DMS79 (cell line): ENCODE measurements at places on chromosomes 1 and 21.

- DNase-seq, result no peak
Measured at GRCh38 chr1:42747125-42747524, 7.1 kb upstream of the CLDN19 start.

DNA sequence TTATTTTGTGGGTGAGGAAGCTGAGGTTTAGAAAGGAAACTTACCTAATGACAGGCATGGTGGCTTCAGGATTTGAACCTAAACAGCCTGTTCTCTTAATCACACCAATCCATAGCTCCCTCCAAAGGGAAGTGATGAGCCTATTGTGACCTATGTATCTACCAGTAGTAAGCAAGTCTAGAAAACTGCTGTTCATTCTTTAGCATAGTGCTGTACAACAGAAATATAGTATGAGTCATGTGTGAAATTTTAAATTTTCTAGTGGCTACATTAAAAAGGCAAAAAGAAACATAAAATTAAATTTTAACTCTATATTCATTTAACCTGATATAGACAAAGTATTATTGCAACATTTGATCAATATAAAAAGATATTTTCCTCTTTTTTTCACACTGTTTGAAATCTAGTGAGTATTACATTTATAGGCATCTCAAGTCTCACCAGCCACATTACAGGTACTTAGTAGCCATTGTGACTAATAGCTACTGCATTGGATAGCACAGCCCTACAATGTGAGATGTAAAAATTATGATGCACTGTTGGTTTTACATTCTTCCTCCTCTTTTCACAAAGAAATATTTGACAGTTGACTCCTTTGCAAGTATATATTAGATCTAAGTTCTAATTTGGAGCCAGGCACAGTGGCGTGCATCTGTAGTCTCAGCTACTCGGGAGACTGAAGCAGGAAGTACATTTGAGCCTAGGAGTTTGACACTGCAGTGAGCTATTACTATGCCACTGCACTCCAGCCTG lies 16.6 kb downstream of the IPO9 start:
- DNase-seq, result no peak

DNA sequence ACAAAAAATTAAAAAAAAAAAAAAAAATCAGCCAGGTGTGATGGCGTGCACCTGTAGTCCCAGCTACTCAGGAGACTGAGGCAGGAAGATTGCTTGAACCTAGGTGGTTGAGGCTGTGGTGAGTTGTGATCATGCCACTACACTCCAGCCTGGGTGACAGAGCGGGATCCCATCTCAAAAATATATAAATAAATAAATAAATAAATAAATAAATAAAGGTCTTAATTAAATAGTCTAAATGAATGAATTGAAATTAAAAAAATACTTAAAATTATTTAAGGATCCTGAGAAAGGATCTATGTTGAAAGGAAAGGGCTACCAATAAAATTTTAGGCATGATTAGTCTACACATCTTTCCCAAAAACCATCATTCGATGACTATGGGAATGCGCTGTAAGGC lies 67.4 kb upstream of the HP1BP3 start:
- no peak for DNase-seq

GRCh38 chr1:97820470-97821188 lies 100.2 kb downstream of the DPYD start:
- no peak for DNase-seq

- no peak for DNase-seq
Measured at GRCh38 chr1:20351911-20352701, 61.4 kb downstream of the VWA5B1 start.

DNA sequence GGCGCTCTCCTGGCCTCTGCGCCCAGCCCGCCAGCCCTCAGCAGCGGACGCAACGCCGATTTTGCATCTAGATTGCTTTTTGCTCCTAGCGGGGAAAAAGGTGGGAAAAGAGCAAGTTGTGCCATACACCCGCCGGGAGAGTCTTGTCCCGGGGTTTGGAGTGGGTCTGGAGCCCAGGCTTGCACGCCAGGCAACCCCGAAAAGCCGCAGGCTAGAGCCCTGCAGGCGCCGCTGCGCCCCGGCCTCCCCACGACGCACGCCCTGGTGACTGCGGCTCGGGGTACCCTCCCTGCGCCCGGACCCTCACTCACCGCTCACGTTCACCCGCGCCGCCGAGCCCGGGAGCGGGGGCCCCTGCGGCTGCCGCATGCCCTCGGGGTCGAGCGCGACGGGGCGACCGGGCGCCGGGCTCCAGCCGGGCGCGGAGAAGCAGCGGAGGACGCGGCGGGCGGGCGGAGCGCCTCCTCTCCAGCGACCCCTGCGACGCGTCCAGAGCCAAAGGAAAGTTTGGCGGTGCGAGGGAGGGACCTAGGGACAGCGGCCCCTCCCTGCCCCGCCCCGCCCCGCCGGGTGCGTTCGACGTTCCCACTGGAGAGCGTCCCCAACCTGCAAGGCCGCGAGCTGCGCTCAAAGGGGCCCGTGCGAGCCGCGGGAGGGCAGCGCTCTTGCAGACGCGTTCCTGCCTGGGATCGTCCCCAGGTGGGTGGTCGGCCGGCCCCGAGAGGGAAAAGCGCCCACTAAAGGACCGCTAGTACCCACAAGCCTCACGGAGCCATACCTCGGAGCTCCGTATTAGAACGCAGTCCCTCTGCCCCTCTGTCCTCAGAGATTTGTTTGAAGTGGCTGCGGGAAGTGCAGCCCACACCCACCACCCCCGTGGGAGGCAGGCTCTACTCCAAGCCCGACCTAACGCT lies at the start of gene LPAR3:
TSS of gene LPAR3 (minus strand) at position 502 of the 914 bp plus-strand sequence. CDS start 27,086 bp downstream, outside the sequence.
- DNase-seq, result peak; percentile 14

GRCh38 chr21:42121794-42122193 lies 50.7 kb downstream of the UMODL1 start:
- peak; percentile 5 for DNase-seq

DNA sequence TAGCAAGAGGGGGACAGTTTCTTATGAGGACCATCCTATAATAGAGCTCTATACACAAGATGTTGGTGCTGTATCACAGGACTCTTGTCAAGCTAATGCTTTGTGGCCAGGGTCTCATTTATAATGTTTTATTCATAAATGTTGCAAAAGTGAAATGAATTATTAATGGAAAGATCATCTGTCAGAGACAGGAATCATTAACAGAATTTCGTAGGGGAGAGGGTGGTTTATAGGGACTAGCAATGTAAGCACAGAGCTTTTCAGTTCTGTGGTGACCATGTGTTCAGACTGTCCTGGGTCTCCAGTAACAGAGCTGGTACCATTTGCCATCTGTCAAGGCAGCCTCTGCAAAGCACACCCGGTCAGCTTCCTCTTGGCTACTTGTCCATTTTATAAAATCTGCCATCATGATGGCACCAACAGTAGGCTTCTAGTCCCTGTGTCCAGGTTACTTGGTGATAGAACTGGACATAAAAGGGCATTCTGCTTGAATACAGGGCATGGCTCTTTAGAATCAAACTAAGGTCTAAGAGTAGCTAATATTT lies 36.2 kb downstream of the LPAR3 start:
- DNase-seq, result no peak

GRCh38 chr1:26403656-26404055 lies 7.0 kb upstream of the LIN28A start:
- DNase-seq, result no peak

GRCh38 chr1:116495535-116495934 lies 75.3 kb downstream of the CD58 start:
- DNase-seq, result no peak

- DNase-seq, result no peak
Measured at GRCh38 chr1:32695098-32695904, 7.3 kb downstream of the SYNC start.

DNA sequence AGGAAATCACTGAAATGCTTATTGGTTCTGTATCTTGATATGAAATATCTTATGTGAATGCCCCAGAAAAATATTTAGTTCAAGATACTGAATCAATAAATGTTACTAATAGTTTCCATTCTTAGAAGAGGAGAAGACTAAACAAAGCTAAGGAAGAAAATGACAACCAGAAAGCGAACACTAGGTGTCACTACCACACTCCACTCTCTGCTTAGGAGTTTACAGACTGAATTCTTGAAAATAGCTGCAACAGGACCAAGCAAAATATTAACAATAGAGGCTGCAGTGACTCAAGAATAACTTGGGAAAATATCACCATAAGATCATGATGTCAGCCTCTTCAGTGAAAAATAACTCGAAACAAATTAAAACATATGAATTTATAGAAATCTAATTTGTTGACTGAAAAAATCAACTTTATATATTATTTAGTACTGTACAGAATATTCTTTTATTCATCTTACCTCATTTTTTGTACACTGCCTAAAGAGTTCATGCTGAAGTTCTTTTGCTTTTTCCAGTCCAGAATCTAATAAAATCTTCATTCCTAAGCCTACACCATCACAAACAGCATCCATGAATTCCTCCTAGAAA lies 61.6 kb downstream of the KIF14 start:
- no peak for DNase-seq

DNA sequence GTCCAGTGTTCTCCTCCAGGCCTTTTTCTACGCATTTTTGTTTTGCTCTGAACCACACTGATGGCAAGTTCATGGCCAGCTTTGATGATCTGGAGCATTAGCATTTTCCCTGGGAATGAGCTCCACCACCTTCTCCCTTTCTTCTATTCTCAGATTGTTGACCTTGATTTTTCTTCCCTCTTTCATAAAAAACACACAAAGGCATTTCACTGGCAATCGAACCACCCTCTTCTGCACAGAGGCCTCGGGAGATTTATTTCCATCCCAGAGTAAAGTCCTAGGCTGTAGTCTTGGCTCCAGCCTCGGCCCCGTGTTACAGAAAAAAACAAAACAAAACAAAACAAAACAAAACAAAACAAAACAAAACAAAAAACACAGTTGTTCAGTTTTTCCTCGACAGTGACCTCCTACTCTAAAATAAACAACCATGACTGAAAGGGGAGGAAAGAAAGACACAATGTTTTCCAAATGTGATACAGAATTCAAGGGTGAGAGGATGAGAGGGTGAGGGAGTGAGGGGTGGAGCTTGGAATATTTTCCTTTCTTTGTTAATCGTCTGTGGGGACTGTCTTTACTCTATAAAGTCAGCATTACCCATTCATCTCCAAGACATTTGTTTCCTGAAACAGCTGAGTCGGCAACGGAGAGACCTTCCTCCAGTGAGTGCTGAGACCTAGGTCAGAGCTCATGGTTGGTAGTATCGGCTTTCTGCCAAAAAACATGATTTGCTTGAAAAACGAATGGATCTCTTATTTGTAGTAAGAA lies 29.8 kb upstream of the RNF186 start:
- DNase-seq, result no peak

DNA sequence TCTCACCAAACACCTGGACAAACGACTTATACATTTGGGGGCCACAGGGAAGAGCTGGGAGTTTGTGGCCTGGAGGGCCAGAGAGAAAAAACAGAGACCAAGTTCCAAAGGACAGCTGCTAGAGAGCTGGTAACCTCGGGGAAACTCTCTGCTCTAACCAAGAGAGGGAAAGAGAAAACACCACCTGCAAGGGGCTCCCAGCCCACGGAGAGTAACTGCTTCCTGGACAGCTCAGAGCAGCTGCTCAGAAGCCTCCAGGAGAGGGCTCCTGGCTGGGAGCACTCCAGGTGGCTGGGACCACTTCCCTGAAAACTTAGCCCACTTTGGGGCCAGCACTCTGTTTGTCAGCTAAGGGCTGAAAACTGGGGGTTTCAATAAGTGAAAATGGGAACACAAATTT lies 154.8 kb upstream of the GRIK3 start:
- DNase-seq, result peak; percentile 64

GRCh38 chr1:64124704-64125440 lies 78.6 kb upstream of the UBE2U start:
- DNase-seq, result no peak

GRCh38 chr1:224629965-224630364 lies 13.8 kb downstream of the CNIH3 start:
- DNase-seq, result no peak

DNA sequence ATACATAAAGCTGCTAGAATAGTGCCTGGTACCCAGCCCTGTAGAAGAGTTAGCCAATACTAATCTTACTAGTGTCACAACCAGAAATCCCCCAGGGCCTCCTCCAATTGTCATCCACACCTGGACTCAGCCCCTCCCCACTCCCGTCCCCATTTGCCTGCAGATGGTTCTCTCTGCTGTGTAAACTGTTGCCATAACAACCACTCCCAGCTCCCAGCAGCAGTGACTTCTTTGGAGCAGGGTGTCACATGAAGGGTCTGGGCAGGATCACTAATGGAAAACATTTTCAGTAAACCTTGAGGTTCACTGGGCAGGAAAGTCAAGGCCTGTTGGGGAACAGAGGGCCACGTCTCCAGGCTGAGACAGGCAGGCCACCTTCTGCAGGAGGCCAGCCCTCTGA lies 126.0 kb upstream of the IPO9 start:
- DNase-seq, result peak; percentile 63

GRCh38 chr1:226520640-226521355 lies 27.8 kb upstream of the STUM start:
- peak; percentile 56 for DNase-seq

- no peak for DNase-seq
Measured at GRCh38 chr1:32981003-32981901, 16.6 kb upstream of the RNF19B start.

DNA sequence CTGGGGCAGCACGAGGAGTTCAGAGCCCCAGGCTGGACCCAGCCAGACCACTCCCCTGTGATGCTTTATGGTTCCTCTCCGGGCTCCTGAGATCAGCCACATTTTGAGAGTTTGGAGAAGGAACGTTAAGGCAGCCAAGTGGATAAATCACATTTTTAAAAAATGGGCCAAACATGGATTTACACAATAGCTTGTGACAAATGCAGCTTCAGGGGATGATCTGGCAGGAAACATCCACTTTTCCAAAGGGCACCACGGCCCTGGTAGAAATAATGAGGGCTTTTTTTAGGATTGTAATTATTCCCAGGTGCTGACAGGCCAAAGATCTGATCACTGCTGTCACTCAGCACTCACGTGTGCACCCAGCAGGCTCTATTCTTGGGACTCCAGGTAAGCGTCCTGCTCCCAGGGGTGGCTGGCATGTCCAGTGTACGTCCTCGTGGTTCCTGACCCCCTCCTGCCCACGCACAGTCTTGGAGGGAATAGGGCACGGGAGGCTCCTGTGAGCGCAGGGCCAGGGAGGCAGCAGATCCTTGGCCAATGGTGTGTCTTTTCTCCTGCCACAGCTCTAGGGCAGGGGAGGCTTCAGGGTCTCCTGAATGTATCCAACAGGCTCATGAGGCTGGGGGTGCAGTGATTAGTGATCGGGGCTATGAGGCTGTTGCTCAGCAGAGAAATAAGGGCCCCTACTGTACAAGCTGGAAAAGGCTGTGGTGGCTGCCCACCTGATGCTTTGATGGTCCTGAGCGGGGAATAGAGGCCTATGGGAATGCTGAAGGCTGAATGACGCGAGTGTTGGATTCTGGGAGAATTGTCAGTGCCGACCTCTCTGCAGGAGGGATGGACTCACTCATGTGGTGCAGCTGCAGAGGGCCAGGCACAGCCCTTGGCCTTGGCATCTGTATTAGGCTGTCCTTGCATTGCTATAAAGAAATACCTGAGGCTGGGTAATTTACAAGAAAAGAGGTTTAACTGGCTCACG lies 415.7 kb downstream of the PTPRU start:
- no peak for DNase-seq

DNA sequence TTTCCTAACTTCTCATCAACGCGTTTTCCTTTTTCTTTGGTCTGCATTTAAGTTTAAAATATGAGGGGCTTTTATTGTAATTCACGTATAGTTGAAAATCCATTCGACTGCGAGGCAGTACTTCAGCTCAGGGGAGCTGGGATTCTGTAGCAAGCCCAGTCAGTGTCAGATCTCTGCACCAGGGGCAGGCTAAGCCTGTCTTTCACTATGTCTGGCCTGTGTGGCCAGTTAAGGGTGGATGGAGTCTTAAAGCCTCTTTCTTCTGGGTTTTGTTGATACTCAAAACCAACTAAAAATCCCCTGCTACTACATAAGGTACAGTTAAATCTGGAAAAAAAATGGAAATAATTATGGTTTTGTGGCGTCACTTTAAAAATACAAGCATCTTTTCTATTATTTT lies 124.7 kb downstream of the TYW3 start:
- no peak for DNase-seq
